ENCODE measurements at places on chromosomes 1 and 21.
A peak's percentile ranks its signal among the peaks of the same experiment; 100 is the strongest.

- no peak for DNase-seq
These were observed 2.3 kb upstream of the MOB3C start for GRCh38 chr1:46618754-46619415.

DNA sequence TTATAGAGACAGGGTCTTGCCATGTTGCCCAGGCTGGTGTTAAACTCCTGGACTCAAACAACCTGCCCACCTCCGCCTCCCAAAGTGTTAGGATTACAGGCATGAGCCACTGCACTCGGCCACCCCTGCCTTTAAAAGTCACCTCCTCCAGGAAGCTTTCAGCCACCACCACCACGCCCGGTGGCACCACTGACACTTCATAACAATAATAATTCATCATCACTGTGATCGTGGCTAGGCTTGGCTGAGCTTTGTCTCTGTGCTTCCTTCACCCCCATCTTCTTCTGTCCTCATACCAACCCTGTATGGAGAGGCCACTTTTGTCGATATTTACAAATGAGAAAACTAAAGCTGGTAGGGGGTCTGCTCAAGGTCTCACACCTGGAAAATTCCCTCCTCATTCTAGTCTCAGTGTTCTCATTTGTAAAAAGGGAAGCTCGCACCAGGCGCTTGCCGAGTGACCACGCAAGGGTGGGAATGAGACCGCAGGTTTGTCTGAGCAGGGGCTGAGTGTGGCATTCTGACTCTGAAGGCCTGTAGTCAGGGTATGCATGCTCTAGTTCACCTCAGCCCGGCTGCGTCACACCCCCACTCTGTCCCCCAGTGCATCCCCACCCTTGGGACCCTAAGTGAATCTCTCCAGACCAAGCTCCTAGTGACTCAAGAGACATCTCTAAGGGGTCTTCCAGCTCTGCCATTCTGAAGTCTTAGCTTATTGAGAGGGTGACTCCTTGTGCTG, 12.9 kb upstream of the EPHA2 start:
- DNase-seq = no peak

GRCh38 chr21:14995226-14995625, 69.6 kb downstream of the NRIP1 start:
- no peak for DNase-seq

DNA sequence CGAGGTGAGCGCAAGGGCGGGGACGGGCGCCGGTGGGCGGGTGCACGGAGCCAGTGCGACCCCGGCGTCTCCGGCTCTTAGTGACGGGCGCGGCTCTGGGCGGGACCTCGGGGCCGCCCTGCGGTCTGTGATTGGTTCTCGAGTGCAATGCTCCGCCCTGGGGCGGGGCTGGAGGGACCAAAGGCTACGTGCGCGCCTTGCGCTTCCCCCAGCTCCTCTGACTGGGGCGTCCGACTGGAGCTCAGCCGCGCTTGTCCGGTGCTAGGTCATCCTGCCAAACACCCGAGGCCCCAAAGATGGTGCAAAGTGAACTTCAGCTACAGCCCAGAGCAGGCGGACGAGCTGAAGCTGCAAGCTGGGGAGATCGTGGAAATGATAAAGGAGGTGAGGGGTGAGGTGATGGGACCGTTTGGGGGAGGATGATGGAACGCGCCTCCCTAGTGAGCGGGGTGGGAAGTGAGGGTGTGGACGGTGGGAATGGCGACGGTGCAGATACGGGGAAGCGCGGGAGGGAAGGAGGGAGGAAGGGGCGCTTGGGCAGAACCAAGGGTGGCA, 811 bp downstream of the SH3D21 start:
- DNase-seq = peak; percentile 91

GRCh38 chr21:17514124-17514845, 1.4 kb downstream of the CXADR start:
- DNase-seq = no peak

GRCh38 chr1:25817840-25818501, 1.8 kb upstream of the MTFR1L start:
- no peak for DNase-seq

DNA sequence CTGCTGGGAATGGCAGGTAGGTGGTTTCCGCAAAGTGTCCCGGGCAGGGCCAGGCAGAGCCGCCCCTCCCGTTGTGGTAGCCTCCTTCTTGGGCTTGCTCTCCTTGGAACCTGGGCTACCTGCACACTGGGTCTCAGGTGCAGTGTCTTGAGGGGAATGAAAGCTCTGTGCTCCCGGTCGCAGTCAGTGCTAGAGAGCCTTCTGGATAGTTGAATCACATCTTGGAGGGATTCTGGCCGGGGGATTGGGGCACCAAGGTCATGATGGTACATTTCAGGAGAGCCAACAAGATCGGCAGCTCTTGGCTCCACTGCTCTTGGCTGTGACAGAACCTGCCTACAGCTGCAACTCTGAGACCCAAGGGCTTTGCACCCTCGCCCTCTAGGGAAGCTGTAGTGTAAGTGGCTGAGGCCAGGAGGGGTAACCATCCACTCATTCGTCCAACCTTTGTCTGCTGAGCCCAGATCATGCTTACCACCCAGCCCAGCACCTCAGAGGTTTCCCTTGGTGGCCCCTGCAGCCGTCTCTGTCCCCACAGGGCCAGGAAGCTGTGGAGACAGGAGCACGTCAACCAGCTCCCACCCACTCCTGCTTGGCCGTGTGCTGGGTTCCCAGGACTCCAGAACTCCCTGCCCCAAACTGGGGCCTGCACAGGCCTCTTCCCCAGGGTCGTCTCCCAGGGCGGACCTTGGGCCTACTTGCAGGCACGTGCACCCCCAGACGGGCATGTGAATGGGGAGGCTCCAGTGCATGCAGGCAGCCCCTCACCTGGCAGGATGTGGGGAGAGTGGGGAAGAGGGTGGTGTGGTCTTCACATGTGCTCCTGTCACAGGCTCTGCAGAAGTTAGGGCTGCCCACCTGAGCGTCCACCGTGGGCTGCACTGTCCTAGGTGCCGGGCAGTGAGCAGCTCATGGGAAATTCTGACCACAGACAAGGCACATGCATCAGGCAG, 40.0 kb downstream of the NTPCR start:
- no peak for DNase-seq

- no peak for DNase-seq
These were observed 12.5 kb upstream of the GUCA2A start for GRCh38 chr1:42176902-42177519.

- DNase-seq = no peak
These were observed 169.9 kb upstream of the ST6GALNAC5 start for GRCh38 chr1:76697361-76697760.

GRCh38 chr1:184113251-184113650, 61.7 kb downstream of the TSEN15 start:
- DNase-seq = no peak

- DNase-seq = peak; percentile 68
These were observed at the start of gene TNFAIP8L2 for GRCh38 chr1:151156515-151156819. TSS of gene TNFAIP8L2 (plus strand) at chr1:151156649. CDS start at chr1:151158698, 2,049 bp downstream.

DNA sequence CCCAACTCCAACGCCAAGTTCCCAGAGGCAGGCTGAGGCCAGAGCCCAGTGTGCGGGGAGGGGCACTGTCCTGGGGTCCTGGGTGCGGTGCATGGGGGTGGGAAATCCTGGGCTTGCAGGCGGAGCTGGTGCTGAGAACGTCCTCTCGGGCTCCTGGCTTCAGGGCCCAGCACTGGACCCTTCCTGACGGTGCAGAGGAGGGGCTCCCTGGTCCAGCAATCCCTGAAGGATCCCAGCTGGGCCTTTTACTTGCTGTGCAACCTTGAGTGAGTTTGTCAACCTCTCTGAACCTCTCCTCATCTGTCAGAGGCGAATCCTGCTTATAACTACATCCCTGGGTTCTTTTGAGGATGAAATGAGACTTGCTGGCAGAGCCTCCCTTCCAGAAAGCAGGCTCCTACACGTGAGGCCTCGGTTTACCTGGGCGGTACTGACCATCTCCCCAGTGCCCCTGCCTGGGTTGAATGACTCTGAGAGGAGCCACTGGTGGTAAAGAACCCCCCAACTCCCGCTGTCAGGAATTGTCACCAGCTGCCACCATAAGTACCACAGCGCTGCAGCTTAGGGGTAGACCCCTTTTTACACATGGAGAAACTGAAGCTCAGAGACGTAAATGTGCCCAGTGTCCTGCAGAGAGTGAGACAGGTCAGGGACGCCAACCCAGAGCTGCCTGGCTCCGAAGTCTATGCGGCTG, 77.3 kb downstream of the DHRS3 start:
- DNase-seq = no peak

- DNase-seq = no peak
These were observed 186.3 kb downstream of the NFIA start for GRCh38 chr1:61268546-61269240.

DNA sequence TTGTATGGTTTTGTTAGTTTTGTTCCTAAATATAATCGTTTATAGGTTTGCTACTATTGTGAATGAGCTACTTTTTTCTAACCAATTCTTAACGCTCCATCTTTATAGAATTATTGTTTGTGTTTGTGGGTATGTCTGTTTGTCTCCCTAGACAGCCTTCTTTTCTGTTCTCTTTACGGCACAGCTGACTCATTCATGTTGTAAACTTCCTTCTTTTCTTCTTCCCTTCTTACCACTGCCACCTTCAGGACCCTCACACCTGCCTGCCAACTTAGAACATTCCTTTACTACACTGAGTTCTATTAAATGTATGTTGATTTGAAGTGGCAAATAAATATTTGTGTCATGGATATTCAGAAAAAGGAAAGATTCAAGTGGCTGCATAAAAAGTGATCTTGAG, 29.1 kb downstream of the AK5 start:
- DNase-seq = no peak

Measured in stimulated activated CD4-positive, alpha-beta T cell treated with anti-CD3 and anti-CD28 coated beads, Interleukin-4, amount 100 ng/mL, for 4 hours (primary cell).